NCI-H524 treated with DMSO at 0.1 percent for 48 hours (cell line): ENCODE measurements at places on chromosomes 6 and 20.

DNA sequence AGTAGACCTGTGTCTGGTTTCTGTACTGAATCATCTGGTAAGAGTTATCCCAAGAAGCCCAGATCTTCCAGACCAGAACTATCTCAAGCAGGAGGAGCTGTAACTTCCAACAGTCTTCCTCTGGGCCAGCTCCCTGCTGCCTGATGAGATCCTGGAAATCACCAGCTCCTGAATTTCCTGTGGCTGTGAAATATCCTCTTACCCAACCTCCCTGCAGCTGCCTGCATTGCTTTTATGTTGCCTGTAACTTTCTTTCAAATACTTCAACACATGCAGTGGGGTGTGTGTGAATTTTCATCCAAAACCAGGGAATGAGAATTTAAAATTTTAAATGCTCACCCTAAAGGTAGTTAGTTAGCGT lies 160.5 kb upstream of the LAMP5 start:
- DNase-seq, result no peak

DNA sequence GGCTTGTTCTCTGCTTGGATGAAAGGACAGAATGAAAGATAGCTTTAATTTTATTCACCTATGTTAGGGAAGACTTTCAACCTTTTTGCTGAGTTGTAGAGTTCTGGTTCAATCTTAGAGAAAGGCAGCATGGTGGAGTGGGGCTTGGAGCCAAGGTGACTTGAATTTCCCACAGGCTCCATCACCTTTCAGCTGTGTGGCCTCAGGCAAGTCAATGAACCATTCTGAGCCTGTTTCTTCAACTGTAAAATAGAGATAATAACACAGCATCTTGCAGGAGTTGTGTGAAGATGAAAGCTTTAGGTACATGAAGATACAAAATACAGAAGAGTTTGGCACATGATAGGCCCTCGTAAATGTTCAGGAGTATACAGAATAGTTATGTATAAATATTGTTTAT lies 19.1 kb upstream of the DTNBP1 start:
- DNase-seq, result no peak

DNA sequence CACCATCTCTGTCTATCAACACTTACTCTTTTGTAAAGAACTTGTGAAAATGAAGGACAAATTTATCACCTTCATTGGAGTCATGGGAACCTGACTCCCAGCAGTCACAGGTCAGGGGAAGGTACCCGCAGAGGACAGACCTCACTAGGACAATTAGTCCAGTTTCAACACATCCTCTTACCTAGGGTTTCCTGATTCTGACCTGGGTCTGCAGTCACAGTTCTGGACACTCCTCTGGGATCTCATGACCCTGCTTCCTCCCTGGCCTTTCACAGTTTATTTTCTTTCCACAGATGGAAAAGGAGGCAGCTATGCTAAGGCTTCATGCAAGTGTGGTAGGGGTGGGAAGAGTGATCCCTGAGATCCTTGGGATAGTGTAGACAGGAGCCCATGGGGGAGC lies 15.7 kb downstream of the HLA-A start:
- no peak for DNase-seq

- no peak for DNase-seq
These were observed 77.7 kb upstream of the OLIG3 start for GRCh38 chr6:137571854-137572253.

- DNase-seq, result no peak
These were observed 549.0 kb downstream of the CDH26 start for GRCh38 chr20:60507087-60507694.
